ENCODE measurements at places on chromosomes 5 and 9. TPM values are rescaled to one million over a fixed set of nuclear protein-coding genes. Genes with fewer than 3 reads are reported as not detected.

SERF1A gene
- total RNA-seq = 6.7 TPM

WDR31 gene
- total RNA-seq = 3.2 TPM

FBP2 gene
- total RNA-seq = not detected

ANKRD20A1 gene
- 0.54 TPM for total RNA-seq

ITK gene
- 0.27 TPM for total RNA-seq

Data from hematopoietic multipotent progenitor cell (in vitro differentiated cells).